ENCODE measurements at places on chromosomes 13 and 19.

DNA sequence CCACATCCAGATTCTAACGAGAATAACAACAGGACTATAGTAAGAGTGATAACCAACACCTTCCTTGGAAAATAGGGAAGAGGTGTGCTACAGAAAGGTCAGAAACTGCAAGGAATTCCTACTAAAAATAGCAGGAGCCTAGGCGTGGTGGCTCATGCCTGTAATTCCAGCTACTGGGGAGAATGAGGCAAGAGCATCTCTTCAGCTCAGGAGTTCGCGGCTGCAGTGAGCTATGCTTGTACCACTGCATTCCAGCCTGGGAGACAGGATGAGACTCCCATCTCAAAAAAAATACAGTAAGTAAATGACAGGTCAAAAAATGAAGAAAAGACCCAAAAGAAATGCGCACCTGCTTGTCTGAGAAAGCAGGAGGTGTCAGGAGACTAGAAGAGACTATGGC lies 101.5 kb upstream of the TSHZ3 start:
- DNase-seq = no peak

DNA sequence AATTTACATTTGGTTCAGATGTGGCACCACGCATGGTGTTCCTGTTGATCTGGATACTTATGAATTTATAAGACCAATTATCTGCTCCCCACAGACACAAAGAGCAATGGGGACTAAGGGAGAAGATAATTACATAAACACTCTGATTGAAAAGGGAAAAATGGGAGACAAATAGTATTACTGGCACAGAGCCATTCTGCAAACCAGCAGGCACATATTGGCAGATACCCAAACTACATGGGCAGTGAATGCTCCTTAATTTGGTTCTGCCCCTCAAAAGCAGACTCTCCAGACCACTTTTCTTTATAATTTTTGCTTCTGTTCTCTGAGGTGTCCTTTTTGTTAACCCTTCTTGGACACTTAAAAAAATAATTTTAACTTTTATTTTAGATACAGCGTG lies 1674.2 kb downstream of the PCDH9 start:
- no peak for DNase-seq

GRCh38 chr13:102774591-102775520 lies 1.3 kb upstream of the TEX30 start:
- no peak for DNase-seq

GRCh38 chr19:28405346-28405742 lies 807.6 kb downstream of the UQCRFS1 start:
- no peak for DNase-seq

GRCh38 chr13:31209172-31209840 lies 9.5 kb downstream of the B3GLCT start:
- no peak for DNase-seq

GRCh38 chr13:31096654-31097302 lies 64.9 kb downstream of the HSPH1 start:
- DNase-seq = no peak

DNA sequence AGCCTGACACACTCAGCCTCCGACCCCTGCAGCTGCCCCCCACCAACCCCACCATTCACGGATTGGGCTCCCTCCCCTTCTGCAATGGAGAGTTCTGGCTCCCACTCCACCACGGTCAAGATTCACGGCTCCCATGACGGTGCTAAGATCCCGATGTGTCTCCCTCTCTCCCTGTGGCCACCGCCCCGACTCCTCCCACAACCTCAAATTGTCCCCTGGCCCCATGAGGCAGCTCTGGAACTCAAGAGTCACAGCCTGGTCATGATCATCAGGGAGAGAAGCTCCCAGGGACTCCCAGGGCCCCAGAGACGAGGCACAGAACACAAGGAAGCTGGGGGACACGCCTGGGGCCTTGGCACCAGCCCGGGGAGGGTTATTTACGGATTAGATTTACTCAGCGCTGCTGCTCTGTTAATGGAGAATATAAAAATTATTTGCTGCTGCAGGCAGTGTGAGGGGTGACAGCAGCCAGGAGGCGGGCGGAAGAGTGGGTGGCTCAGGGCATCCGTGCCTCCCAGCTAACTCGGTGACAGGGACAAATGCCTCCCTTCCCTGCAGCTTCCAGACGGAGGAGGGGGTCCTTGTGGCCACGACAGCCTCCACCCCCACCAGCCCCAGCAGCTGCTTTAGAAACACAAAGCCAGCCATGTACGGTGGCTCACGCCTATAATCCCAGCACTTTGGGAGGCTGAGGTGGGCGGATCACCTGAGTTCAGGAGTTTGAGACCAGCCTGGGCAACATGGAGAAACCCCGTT lies 184.2 kb downstream of the PTPRS start:
- no peak for DNase-seq

DNA sequence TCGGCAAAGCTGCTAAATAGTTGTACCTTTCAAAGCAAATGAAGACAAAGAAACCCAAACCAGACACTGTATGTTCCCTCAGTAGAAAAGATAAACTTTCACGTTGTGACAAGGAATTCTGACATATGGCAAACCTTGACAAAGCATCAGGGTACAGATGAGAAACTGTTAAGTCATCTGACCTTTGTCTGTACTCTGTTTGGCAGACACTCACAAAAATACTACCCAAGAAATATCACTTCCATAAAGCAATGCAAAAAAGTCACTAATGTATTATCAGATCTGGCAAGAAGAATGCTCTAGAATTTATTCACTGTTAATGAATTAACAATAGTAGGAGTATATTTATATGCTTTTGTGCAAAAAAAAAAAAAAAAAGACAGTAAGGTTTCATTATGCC lies 843.7 kb downstream of the DIAPH3 start:
- DNase-seq = no peak

GRCh38 chr19:48664476-48664875 lies 8.3 kb downstream of the NTN5 start:
- DNase-seq = no peak

- no peak for DNase-seq
These were observed 15.9 kb downstream of the CYTH2 start for GRCh38 chr19:48484931-48485612.

- no peak for DNase-seq
These were observed 9.4 kb downstream of the USHBP1 start for GRCh38 chr19:17255150-17255621.

DNA sequence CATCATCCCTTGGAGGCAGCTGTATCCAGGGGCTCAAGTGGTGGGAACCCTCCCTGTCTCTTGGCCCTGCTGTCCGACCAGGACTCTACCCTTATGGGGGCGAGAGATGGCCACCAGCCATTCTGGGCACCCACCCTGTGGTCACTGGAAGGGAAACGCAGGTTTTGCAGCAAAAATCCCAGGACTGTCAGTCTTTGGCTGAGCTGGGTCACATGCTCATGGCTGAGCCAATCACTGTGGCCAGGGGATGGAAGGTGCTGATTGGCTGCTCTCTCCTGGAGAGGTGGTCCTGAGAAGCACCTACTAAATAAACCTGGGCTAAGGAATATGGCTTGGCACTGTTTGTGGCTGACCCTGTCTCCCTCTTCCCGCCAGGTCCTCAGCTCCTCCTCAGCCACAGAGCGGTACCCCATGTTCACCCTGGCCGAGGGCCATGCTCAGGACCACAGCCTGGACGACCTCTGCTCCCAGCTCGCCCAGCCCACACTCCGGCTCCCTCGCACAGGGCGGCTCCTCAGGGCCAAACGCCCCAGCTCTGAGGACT lies 8.9 kb downstream of the ATG4D start:
- peak; percentile 50 for DNase-seq

GRCh38 chr13:33127009-33127551 lies 110.9 kb downstream of the KL start:
- no peak for DNase-seq

GRCh38 chr13:106612688-106613087 lies 44.8 kb upstream of the ARGLU1 start:
- no peak for DNase-seq

DNA sequence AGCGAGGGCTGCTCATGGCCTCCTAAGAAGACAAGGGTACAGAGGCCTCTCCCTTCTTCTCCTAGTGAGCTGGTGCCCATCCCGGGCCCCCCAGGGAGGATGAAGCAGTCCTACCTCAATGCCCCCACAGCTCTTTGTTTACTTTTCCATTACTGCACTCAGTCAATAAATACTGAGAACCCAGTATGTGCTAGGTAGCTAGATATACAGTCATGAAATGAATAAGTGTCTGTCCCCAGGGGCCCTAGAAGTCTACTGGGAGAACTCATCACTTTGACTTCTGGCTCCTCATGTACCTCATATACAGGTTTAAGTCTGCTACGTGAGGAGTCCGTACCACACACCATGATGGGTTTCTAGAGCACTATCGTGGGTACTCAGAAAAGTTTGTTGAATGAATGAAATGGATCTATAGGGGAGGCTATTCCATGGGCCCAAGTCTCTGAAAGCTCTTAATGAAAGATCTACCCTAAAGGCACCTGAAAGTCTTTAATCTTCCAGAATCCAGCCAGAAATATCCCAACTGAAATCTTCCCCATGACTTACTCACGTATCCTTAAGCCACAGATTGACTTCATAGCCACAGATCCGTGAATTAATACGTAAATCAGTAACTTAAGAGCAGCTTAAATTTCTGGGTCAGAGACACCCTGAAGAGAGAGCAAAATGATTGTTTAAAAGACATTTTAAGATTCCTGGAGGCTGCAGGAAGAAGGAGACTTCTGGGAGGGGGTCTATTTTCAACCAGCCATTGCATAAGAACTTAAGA lies 51.6 kb upstream of the POMP start:
- no peak for DNase-seq

- no peak for DNase-seq
These were observed 96.3 kb downstream of the DACH1 start for GRCh38 chr13:71770710-71771109.

Measured in germinal center (tissue), 1 donor.